ENCODE measurements at places on chromosomes 7 and 10. TPM values are rescaled to one million over a fixed set of nuclear protein-coding genes. Genes with fewer than 3 reads are reported as not detected.

Gene NODAL
- not detected for total RNA-seq

Gene LEP
- not detected for total RNA-seq

Gene TFEC
- 0.19 TPM for total RNA-seq

DNA sequence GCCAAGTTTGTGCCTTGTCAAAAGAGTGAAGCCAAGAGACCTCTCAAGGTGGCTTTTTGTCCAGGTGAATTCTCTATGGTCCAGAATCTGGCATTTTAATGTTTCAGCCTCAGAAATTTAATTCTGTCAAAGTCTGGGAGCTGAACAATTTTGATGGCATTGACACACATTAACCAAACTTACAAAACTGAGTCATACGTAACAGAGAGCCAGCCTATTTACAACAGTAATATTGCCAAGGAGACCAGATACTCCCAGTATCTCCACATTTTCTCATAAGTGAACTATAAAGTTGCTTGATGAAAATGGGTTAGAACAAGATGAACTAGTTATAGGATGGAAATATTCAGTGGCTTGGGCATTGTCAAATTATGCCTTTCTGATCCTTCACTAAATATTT lies 43.8 kb downstream of the PDE6C start:
- H3K27me3 ChIP-seq = no peaks in the 10 kb centered on the region
- H3K4me3 ChIP-seq = no peak overlapping the region
- no peaks in the 10 kb centered on the region for H3K36me3 ChIP-seq
- DNase-seq = no peak
- H3K4me1 ChIP-seq = no peaks in the 10 kb centered on the region

DNA sequence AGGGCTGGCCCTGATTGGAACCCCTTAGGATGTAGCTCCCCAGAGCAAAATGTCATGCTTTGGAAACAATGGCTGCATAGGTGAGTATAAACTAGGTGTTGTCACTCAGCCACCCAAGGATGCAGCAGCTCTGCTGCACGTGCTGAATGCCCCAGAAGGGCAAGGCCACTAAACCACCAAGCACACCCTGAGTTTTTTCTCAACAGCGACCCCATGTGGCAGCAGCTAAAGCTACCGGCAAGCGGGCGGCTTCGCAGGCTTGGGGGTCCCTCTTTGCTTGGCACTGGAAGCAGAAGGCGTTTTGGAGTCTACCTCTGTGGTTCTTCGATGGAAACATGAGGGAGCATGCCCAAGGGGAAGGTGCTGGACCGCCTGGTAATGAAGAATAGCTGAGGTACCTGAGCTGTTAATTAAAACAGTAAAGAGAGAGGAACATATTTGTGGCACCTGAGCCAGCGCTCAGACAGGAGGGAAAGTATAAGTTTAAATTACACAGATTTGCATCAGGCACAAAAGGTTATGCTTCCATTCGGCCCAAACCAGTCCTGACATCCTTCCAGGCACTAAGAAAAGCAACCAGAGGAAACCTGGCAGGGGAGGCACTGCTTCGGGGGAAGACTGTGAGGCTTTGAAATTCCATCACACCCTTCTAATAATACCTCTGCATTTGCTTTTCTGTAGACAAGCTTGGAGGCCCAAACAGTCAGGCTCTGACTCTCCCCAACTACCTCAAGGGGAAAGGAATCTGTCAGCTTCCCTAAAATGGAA lies 152.1 kb downstream of the GFRA1 start:
- no peak for DNase-seq
- H3K27ac ChIP-seq = no peak overlapping the region
- H3K4me1 ChIP-seq = no peaks in the 10 kb centered on the region
- H3K4me3 ChIP-seq = no peak overlapping the region

GRCh38 chr10:3563298-3563697 lies 221.7 kb downstream of the KLF6 start:
- no peak overlapping the region for H3K4me3 ChIP-seq
- H3K36me3 ChIP-seq = no peaks in the 10 kb centered on the region
- H3K4me1 ChIP-seq = peaks cover 5% of the 10 kb centered on the region
- H3K27ac ChIP-seq = no peak overlapping the region
- H3K27me3 ChIP-seq = no peaks in the 10 kb centered on the region

DNA sequence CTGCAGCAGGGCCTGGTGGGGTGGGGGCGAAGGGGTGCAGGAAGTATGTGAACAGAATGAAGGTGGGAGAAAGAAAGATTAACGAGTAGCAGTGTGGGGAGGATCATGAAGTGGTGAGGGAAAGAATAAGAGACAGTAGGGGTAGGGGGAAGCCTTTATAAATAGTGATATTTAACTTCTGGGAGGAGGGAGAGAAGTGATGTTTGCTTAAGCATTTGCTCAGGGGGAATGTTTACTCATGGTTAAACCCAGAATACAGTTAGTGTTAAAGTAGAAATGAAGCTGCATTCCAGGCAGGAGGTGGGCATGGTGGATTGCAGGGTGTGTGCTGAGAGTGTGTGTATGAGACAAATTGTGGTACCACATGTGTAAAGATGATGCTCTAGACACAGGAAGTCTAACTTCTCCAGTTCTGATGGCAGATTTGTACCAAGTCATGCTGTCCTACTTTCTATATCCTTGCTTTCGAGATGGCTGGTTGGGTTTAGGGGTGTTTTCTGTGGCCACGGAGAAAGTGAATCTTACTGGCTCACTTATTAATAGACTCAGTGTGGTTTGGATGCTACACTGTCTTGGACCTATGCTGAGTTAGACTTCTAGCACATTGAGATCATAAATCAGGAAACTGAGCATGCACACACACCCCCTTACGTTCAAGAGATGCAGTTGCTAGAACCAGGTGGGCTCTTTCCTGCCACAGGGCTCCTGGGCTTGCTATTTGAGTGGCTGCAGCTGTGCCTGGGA lies 10.6 kb upstream of the DNMBP start:
- DNase-seq = no peak
- H3K27me3 ChIP-seq = peaks cover 2% of the 10 kb centered on the region
- H3K4me1 ChIP-seq = no peaks in the 10 kb centered on the region
- no peak overlapping the region for H3K4me3 ChIP-seq

DNA sequence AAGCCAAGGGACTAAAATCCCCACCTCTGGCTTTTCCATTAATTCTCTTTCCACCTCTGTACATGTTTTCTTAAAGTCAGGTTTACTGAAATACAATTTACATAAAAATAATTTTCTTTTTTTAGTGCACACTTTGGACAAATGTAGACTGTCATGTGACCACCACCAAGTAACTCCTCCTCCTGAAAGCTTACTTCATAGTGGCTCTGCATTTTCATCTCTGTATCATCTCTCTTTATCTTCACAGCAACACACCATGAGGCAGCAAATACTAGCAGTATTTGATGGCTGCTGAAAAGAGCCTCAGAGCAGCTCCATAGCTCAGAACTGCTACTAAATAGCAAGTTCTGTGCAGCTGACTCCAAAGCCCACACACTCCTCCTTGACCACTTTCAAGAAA lies 17.3 kb downstream of the WDFY4 start:
- DNase-seq = no peak
- no peak overlapping the region for H3K4me3 ChIP-seq
- H3K36me3 ChIP-seq = no peaks in the 10 kb centered on the region
- H3K27ac ChIP-seq = no peak overlapping the region
- no peaks in the 10 kb centered on the region for H3K27me3 ChIP-seq
- H3K4me1 ChIP-seq = no peaks in the 10 kb centered on the region

Data from T-cell (primary cell).